Activated B cell treated with CpG ODN at 0.5 μM for 24 hours (primary cell): ENCODE measurements at places on chromosomes 12 and 14.
A peak's percentile ranks its signal among the peaks of the same experiment; 100 is the strongest.

- no peak for DNase-seq
Measured at GRCh38 chr12:67482751-67483661, 165.5 kb upstream of the DYRK2 start.

DNA sequence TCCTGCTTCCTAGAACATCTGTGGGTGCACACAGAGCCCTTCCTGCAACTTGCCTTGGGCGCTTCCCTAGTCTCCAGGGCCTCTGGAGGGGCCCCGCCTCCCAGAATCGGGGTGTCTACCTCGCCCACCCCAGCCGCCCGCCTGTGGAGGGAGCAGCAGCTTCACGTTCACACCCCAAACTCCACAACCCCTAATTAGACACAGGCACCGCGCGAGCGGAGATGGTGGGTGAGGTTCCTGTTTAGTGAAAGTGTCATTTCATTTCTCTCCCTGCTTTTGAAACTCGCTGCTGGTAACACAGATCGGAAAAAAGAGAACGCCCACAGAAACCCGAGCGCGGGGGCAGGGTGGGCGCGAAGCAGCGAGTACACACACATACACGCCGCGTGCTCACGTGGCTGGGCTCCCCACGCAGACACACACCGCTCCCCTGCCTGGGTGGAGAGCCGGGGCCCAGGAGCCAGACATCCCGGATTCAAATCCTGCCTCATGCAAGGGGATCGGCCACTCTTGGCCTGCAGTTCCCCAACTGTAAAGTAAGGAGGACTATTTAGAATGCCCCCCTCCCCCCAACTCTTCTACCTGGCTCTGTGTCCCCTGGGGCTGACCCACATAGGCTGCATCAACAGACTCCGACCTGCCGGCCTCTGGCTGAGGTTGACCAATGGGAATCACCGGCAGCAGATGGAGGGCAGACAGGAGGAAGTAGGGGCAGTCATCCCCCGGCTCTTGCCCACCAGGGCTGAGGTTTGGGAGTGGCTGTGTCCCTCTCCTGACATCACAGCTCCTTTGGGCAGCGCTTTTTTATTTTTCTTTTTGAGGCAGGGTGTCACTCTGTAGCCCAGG lies 79.2 kb upstream of the NCOR2 start:
- no peak for DNase-seq

- peak; percentile 40 for DNase-seq
Measured at GRCh38 chr12:1117970-1118563, 127.0 kb downstream of the ERC1 start.

DNA sequence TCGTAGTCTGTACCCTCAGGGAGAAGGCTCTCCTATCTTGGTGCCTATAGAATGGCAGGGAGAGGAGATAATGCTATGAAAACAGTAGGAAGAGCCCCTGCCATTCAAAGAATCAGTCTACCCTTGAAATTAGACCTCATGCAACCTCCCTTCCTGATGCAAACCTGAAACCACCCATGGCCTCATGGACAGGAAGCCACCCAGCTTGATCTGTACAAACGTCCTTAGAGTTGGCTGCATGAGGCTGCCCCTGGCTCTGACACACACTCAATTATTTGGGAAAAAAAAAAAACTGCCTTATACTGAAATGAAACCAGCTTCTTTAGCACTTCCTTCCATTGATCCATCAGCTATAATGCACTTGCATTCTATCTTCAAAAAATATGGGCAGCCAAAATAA lies 116.6 kb upstream of the BCL2L14 start:
- DNase-seq, result no peak

DNA sequence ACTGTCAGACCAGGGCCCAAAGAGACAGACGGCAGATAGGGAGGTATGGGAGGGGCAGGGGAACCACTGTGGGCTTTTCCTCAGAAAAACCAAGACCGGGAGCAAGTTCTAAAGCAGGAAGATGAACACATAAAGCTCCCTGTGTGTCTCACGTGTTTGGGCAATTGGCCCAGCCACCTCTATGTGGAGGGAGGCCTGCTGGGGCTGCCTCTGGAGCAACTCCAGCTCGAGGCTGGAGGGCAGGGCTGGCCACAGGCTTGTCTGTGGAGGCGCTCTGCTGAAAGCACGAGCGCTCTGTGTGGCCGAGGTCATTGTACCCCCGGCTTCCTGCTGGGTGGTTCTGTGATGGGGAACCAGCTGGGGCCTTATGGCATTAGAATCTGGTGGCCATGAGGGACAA lies 36.4 kb downstream of the TRAFD1 start:
- DNase-seq, result no peak

GRCh38 chr14:33359288-33359881 lies 420.7 kb downstream of the NPAS3 start:
- no peak for DNase-seq

GRCh38 chr14:56126637-56126913 lies 8.4 kb downstream of the PELI2 start:
- DNase-seq, result no peak

DNA sequence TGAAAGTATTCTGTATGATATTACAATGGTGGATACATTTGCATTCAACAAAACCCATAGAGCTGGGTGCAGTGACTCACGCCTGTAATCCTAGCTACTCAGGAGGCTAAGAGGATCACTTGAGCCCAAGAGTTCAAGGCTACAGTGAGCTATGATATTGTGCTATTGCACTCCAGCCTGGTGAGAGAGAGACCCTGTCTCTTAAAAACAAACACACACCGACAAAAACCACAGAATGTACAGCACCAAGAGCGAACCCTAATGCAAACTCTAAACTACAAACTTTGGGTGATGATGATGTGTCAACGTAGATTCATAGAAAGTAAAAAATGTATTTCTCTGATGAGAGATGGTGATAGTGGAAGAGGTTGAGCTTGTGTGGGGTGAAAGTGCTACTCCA lies 8.6 kb downstream of the CAPRIN2 start:
- DNase-seq, result no peak

- no peak for DNase-seq
Measured at GRCh38 chr12:122944605-122945592, 21.4 kb downstream of the ABCB9 start.

DNA sequence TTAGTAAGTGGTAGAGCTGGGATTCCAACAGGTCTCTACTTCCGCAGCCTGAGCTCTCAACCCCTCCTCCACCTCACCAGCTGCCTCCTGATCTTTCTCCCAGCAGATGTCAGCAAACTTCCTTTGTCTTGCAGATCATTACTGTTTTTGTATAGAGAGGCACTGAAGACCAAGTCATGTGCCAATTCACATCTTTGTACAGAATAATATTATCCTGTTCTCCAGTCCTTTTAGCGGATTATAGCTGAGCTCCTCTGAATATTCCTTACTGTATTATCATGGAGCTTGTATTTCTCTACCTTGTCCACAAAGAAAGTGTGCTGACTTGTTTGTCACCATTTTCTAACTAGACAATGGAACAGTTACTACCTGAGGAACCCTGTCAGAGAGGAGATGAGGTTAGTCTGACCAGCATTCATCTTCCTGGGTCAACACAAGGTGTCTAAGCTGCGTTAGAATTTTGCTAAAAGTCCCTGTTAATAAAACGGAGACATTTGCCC lies 142.3 kb upstream of the ARHGAP5 start:
- DNase-seq, result no peak

GRCh38 chr14:88975043-88975830 lies 150.8 kb downstream of the TTC8 start:
- no peak for DNase-seq

GRCh38 chr12:130480231-130480630 lies 142.5 kb downstream of the PIWIL1 start:
- DNase-seq, result no peak

- no peak for DNase-seq
Measured at GRCh38 chr12:64781280-64782190, 22.3 kb upstream of the GNS start.

GRCh38 chr14:49879646-49880204 lies 13.2 kb upstream of the ARF6 start:
- DNase-seq, result no peak

- DNase-seq, result no peak
Measured at GRCh38 chr12:116916714-116917114, 6.0 kb downstream of the FBXW8 start.

- DNase-seq, result no peak
Measured at GRCh38 chr12:73935817-73936216, 601.8 kb upstream of the ATXN7L3B start.

DNA sequence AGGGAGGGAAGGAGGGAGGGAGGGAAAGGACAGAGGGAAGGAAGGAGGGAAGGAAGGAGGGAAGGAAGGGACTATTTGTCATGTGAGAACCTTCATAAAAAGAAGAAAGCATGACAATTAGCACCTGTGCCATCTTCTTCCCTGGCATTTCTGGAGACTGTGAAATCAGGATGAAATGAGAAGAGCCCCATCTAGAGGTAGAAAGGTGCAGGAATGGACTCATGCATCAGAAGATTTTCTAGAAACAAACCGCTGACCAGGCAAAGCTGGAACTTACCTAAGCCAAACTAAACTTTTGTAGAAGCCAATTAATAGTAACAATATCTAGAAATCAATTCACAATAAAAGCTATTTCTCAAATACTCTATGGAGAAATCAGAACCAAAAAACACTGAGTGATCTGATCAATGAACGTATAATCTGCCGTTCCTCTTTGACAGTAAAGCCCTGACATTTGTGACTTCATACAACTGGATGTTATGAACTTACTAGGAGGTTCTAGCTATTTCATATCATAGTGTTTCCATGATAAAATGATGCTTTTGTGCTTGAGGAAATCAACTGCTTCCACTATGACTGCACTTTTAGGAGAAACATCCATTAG lies 24.4 kb upstream of the CRACR2A start:
- no peak for DNase-seq

- no peak for DNase-seq
Measured at GRCh38 chr12:48067250-48067938, 38.5 kb downstream of the SENP1 start.

DNA sequence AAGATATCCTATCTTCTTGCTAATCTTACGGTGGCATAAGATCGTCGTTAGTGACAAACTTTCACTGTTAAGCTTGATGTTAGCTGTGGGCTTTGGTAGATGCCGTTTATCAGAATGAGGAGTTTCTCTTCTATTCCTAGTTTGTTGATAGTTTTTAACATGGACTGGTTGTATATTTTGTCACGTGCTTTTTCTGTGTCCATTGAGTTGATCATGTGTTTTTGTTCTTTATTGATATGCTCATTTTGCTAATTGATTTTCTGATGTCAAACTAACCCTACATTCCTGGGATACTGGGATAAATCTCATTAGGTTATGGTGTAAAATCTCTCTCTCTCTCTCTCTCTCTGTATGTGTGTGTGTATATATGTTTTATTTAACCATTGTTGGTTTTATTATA lies 545.1 kb downstream of the AACS start:
- no peak for DNase-seq

GRCh38 chr14:92160619-92161018 lies 38.9 kb downstream of the CPSF2 start:
- no peak for DNase-seq

- DNase-seq, result no peak
Measured at GRCh38 chr14:57189070-57189469, 79.6 kb downstream of the EXOC5 start.

DNA sequence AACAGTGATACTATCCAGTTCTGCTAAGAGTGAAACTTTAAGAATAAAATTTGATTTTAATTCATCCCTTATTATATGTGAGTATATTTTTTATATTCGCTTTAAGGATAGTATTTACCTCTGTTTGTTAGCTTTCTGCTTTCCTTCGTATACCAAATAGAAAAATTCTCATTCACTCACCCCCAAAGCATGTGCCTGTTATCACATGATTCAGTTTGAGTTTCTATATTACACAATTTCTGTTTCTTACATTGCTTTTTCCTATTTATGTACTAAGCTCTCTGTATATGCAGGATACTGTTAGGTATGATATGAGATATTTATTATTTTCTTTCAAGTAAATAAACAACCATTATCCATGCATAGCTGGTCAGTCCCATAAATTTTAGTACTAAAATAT lies 275.2 kb downstream of the FBXL14 start:
- no peak for DNase-seq

DNA sequence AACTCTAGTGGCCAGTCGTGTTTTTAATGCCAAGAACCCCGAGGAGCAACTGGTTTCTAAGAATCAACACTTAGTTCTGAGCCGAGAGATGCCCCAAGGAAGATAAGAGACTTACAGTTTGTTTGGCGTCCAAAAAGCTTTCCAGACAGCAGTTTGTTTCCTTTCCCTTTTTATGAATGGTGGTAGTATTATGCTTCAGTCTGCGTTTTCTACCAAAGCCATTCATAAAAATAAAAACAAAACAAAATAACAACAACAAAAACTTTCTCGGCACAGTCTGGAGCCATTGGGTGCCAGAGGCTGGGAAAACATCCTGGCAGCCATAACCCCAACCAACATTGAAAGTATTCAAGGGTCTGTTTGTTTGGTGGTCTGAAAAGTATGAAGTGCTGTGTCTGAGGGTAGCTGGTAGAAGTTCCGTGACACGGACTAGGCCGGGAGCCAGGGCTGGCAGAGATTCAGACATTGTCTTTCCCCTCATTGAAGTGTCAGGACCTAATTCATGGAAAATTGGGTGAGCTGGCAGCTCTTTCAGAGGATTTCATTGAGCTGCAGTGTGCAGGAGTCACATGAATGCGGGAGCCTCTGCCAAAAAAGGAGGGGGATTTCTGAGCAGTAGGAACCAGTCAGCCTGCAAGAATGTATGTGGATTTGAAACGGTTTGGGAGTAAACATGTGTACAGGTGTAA lies 124.2 kb downstream of the HMGA2 start:
- DNase-seq, result no peak

GRCh38 chr12:8827551-8828256 lies 5.3 kb downstream of the A2ML1 start:
- DNase-seq, result no peak

DNA sequence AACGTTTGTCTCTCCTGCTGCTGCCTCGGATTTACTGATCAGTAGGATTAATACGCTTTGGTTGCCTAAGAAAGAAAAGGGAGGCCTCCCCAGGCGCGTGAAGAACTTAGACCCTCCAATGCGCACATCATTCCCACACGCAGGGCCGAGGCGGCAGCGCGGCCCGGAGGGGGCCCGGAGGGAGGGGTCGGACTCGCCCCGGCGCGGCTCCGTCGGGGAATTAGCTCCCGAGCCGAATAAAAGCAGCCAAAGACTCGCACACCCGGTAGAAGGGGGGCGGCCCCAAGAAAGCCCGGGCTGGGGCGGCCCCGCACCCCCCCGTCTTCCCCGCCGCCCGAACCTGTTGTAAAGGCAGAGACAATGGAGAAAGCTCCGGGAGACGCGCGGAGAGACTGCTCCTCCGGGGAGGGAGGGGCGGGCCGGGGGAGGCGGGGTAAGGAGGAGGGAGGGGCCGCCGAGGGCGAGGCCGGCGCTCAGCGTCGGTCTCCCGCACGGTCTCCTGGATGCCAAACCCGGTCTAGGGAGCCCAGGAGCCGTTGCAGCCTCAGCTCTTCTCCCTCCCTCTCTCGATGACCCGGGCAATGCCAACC lies at the start of gene NELL2:
Gene NELL2 (minus strand): TSS at position 362 of the 590 bp plus-strand sequence. CDS start 446 bp downstream, outside the sequence.
- no peak for DNase-seq

DNA sequence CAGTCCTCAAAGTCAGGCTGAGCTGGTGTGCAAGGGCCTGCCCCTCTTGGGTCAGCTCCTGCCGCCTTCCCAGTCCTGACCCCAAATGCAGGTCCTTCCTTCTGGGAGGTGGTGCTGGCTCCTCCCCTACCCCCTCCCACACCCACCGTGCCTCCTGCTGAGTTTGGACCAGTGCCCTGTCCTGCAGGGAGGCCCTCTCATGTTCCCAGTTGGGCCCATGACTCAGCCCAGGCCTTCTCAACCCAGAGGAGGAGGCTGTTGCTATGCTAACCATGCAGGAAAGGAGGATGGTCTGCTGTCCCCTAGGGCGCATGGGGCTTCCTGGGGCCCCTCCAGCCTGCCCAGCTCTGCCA lies 4.4 kb downstream of the ZBTB42 start:
- DNase-seq, result no peak

- no peak for DNase-seq
Measured at GRCh38 chr12:4984344-4984743, 59.3 kb upstream of the KCNA5 start.
